COR-L47 (cell line): ENCODE measurements at places on chromosomes 1 and 21.
A peak's percentile ranks its signal among the peaks of the same experiment; 100 is the strongest.

- no peak for DNase-seq
Measured at GRCh38 chr1:182293119-182293589, 98.4 kb downstream of the GLUL start.

DNA sequence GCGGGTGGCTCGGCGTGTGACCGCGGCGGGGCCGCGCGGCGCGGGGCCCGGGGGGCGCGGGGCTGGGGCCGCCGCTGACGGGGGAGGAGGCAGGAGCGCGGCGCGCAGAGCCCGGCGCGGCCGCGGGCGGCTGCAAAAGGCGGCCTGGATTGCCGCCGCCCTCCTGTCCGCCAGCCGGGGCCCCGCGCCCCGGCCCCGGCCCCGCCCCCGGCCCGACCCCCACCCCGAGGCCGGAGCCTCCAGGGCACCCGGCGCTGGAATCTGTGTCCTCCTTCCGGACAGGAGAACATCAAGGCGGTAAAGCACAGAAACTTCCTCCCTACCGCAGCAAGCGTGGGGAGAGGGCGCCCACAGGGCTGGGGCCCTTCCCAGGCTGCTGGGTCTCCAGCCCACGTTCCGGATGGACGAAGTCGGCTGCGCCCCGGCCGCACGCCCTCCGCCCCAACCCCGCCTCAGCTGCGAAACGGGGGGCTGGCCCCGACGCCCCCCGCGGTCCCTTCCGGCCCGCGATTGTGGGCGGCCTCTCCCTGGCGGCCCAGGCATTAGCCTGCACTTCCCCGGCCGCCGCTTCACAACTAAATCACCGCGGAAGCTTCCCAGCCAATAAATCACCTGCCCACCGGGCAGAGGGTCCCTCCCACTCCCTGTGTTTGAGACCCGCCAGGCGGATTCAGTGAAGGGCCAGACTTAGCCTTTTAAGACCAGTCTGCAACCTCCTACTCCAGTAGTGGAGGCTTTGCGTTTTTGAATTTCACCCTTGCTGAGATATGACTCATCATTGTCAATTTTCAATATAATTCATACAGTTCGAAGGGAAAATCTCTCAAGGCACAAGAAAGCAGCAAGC lies 106.0 kb downstream of the SLC45A1 start:
- DNase-seq, result peak; percentile 62

GRCh38 chr1:85865213-85865612 lies 157.0 kb upstream of the ZNHIT6 start:
- DNase-seq, result no peak

DNA sequence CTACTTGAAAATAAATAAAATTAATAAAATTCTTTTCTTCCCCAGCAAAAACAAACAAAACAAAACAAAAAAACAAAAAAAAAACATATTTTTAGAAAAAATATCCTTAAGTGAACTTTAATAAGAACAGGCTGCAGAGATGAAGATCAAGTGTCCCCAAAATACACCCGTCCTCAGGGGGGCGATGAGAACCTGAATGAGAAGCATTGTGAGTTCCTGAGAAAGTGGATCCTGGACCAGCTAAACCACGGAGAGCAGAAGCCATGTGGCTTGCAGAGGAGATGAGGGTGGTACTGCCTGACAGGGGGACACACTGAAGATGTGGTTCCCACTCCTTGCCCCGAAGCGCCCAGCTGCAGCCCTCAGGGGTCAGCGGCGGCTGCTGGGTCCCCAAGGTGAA lies 89.3 kb downstream of the ITPKB start:
- peak; percentile 38 for DNase-seq

DNA sequence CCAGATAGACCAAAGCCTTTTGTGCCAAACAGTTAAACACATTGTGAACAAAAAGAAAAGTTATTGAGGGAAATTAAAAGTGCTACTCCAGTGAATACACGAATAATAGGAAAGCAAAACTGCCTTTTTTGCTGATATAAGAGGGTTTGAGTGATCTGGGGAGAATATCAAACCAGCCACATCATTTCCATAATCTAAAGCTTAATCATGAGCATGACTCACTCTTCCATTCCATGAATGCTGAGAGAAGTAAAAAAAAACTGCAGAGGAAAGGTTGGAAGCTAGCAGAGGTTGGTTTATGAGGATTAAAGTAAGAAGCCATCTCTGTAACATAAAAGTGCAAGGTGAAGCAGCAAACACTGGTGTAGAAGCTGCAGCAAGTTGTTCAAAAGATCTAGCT lies 350.6 kb upstream of the NCAM2 start:
- DNase-seq, result no peak

- no peak for DNase-seq
Measured at GRCh38 chr21:33031152-33031911, 5.6 kb downstream of the OLIG2 start.

DNA sequence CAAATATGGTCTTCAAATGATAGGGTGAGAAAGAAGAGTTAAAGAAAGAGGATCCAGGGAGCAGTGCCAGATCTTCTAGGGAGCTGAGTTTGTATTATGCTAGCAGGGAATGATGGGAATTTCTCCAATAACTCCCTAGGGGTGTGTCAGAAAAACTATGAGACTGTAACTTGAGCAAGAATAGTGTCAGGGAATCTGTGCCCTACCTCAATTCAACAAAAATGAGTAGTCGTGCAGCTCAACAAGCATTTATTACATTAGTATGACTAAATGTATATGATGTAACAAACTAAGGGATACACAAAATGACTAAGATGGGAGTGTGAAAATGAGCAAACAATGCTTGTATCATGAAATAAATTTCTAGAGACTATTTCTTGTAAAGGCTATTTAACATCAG lies 24.2 kb downstream of the SPAG17 start:
- no peak for DNase-seq

DNA sequence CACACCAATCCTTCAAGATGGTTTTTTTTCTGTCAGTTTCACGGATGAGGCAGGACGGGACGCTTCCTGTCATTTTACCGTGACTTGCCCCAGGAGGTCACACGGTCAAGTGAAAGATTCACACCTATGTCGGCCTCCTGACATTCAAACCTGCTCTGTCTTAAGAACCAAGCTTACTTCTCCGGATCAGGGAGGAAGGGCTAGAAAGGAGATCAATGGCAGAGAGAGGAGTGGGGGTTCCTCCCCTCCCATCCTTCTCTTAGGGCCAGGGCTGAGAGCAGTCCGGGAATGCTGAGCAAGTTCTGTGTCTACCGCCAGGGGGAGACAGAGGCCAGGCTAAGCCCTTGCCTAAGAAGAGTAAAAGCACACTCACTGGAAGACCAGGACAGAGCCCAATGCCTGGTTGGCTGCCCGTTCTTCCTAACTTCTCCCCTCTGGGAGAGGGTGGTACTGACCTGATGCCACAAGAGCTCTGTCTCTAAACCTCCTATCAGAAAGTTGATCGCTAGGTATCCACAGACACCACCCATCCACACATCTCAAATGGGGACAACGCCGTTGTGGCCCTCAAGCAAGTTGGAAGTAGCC lies 1.1 kb upstream of the PPM1J start:
- DNase-seq, result peak; percentile 76
